ENCODE measurements at places on chromosomes 2 and 18.

DNA sequence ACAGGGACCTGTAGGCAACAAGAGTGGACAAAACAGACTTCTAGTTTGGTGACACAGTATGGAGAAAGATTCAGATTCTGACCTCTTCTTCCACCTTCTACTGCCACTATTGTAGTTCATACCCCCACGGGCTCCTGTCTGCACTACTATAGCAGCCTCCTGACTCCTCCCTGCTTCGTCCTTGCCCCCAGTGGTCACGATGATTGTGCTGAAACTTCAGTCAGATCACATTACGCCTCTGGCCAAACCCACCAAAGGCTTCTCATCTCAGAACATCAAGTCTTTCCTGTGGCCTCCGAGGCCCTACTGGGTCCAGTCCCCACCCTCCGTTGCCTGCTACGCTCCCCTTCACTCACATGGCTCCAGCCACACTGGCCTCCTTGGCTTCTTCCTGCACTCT, 147.6 kb downstream of the CYP26B1 start:
- DNase-seq, result peak; percentile 46

GRCh38 chr2:32009516-32010256, 1.1 kb downstream of the MEMO1 start:
- DNase-seq, result peak; percentile 57

DNA sequence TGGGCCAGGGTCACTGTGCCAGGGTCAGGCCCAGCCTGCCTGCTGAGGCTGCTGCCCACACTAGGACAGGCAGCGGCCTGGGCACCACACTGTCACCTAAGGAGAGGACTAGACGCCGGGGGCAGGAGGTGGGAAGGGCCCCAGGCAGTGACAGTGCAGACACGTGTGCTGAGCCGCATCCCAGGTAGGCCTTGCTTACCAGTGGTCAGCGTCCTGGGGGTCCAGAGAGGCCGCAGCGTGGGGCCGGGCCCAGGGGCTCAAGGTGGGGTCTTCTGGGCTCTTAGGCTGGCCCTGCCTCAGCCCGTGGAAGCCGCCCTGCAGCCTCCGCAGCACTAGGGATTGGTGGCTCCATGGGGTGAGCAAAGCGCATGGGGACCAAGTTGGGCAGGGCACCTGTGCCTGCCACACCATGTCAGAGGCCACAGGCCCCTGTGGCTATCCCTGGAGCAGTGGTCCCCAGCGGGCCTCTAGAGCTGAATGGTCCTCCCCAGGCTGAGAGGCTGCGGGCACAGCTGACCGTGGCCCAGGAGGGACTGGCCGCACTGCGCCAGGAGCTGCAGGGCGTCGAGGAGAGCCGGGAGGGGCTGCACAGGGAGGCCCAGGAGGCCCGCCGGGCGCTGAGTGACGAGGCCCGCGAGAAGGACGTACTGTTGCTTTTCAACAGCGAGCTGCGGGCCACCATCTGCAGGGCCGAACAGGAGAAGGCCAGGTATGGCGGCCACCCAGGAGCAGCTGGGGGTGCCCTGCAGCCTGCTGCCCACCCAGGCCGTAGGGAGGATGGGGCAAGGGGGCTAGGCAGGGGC, 35.2 kb upstream of the SNED1 start:
- no peak for DNase-seq

DNA sequence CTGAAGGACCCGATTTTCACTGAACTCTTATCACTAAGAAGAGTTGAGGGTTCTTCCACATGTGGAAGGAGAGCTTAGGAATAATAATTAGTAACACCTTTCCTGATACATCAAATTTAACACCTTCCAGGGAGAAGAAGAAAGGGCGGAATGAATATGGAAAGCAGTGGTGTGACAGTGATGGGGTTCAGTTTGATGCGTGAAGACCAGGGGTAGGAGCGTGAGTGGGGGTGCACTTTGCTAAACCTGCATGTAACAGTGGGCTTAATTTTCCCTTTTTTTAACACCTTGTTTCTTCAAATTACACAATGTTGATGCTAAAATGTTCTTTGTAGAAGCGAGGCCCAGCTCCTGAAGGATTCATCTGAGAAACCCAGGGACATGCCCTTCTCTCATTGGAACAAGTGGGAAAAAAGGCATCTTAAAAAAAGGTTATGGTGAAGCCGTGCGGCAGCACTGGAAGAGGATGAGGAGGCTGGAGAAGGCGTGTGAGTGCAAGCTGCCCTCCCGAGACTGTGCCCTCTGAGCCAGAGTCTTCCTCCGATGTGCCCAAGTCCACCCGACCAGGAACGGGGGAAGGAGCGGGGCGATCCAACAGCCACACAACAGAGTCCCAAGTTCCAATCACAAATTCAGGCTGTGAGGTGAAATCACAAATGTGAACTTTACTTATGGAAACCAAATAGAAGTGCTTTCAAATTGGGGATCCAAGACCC, 80.8 kb downstream of the MBP start:
- no peak for DNase-seq

- DNase-seq, result no peak
These were observed 176.7 kb upstream of the SMAD2 start for GRCh38 chr18:48106976-48107781.

DNA sequence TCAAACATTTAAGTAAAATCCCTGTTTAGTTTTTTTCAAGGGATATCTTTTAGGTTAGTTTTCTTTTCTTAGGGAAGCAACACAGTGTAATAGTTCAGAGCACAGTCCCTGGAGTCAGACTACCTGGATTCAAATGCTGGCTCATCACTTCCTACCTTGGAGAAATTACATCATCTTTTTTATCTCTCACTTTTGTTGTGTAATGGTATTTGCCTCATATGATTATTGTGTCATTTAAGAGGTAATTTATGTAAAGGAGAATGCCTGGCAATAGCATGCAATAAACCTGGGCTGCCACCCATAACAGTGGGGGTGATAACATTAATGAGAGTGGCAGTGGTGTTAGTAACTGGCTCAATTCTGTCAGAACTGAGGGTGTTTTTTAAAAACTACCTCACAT, 26.3 kb downstream of the ERLEC1 start:
- no peak for DNase-seq

GRCh38 chr2:95025406-95026319, at the start of gene MAL:
Gene MAL (plus strand): TSS chr2:95025708. CDS start chr2:95025793, 85 bp downstream.
- no peak for DNase-seq

GRCh38 chr2:132589111-132589830, 80.7 kb downstream of the LYPD1 start:
- DNase-seq, result peak; percentile 32

- no peak for DNase-seq
These were observed 147.8 kb upstream of the ZNF236 start for GRCh38 chr18:76674596-76674995.

- no peak for DNase-seq
These were observed 899.7 kb upstream of the VRK2 start for GRCh38 chr2:57146951-57147350.

DNA sequence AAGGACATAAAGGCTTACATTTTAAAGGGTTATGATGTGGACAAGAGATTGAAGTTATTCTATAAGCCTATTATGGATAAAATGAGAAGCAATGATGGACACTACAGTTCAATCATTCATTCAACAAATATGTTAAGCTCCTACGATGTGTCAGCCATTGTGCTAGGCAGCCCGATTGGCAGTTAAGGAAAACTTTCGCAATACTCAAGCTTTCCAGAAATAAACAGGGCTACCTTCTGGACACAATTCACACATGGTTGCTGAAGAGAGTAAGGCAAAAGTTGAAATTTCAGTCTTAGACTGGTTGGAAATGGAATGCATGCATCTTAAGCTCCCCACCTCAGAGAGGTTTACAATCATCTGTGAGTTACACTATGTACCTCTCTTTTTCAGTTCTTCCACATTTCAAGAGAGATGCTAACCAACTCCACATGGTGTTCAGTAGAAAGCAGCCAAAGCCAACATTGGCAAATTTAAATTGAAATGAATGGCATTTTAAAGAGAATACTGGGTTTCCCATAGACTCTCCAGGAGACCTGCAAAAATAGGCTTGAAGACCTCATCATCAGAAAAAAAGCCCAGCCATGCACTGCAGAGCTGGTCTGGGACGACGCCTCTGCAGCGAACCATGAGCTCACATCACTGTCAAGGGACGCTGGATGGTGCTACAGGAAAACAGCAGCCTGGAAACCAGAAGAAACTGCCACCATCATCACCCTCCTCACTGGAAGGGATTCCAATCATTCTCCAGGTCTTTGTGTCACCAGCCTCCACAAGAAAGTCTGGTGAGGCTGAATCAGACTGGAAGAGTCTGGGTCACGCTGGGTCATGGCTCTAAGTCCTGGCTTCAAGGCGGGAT, 276.3 kb downstream of the AFF3 start:
- DNase-seq, result no peak

DNA sequence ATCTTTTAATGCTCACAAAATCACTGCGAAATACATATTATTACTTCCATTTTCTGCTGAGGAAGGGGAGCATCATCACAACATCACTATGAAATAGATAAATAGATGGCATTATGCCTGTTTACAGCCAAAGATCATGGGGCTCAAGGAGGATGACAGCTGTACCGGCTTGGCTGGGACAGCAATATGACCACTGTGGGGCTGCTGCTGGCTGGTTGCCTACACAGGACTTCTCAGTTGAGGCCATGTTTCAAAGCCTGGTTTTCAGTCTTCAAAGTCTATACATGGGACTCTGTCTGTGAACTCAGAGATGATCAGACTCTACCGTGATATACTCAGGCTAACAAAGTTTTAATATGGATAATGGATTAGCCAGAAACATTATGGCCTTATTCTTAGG, 58.7 kb downstream of the SPATS2L start:
- DNase-seq, result no peak

Data from H1 (cell line).